Activated CD4-positive, alpha-beta memory T cell treated with anti-CD3 and anti-CD28 coated beads, Interleukin-2, amount 10 ng/mL, durations not matched to agents 7 days and 5 days (primary cell): ENCODE measurements at places on chromosomes 7 and 10. TPM values are rescaled to one million over a fixed set of nuclear protein-coding genes. Genes with fewer than 3 reads are reported as not detected.

DNA sequence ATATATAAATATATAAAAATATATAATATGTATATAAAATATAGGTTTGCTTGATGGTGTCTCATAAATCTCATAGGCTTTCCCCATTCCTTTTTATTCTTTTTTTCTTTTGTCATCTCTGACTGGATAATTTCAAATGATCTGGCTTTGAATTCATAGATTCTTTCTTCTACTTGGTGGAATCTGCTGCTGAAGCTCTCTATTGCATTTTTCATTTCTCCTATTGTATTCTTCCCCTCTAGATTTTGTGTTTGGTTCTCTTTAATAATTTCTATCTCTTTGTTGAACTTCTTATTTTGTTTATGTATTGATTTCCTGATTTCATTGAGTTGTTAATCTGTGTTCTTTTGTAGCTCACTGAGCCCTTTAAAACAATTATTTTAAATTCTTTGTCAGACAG, 629.4 kb downstream of the GALNT17 start:
- no peak for DNase-seq

DNA sequence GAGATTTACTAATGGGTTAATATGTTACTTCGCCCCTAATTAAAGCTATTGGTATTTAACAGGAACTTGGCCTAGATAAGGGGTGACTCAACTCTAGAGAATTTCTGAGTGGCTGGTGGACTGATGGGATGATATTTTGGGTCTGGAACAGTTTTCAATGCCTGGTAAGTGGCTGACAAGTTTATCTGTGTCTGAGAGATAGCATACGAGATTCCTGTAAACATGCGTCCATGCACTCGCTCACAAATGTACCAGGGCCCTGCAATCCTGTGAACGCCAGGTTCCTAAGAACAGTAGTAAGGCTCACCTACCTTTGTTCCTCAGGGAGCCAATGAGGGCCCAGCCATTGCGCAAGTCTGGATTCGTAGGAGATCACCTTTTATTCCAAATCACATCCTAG, 683.8 kb upstream of the ANKRD30A start:
- DNase-seq = no peak

DNA sequence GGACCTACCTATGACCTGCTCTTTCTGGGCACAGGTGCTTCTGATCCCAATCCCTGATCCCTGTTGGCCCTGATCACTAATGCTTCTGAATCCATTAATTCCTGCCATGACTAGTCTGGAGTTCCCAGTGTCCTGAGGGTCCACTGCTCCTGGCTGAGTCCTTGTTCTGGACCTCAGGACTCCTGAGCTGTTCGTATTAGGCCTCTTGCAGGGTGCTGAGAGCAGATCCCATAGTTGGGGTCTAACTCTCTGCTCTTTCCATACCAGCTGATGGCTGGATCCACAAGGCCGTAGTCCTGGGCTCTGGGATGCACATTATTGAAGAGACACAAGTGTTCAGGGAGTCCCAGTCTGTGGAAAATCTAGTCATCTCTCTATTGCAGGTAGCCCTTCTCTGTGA, 7.0 kb downstream of the MRPL43 start:
- no peak for DNase-seq

SMKR1 gene
- 1.6 TPM for total RNA-seq

LIPK gene
- total RNA-seq = not detected

RBM20 gene
- not detected for total RNA-seq
